ENCODE measurements at places on chromosomes 5 and 9. TPM values are rescaled to one million over a fixed set of nuclear protein-coding genes. Genes with fewer than 3 reads are reported as not detected.

Gene STPG3
- total RNA-seq: not detected

Gene RETREG1
- 69.7 TPM for total RNA-seq

Gene HK3
- 1.2 TPM for total RNA-seq

- no peak overlapping the region for H3K27ac ChIP-seq
- H3K27me3 ChIP-seq: peaks cover 4% of the 10 kb centered on the region
- no peaks in the 10 kb centered on the region for H3K36me3 ChIP-seq
- no peaks in the 10 kb centered on the region for H3K4me1 ChIP-seq
- H3K4me3 ChIP-seq: no peak overlapping the region
These were observed 21.4 kb upstream of the ISOC1 start for GRCh38 chr5:129073111-129073510.

GRCh38 chr5:10502578-10502977 lies 60.9 kb downstream of the ROPN1L start:
- no peaks in the 10 kb centered on the region for H3K27me3 ChIP-seq
- H3K36me3 ChIP-seq: no peaks in the 10 kb centered on the region
- no peaks in the 10 kb centered on the region for H3K4me1 ChIP-seq

DNA sequence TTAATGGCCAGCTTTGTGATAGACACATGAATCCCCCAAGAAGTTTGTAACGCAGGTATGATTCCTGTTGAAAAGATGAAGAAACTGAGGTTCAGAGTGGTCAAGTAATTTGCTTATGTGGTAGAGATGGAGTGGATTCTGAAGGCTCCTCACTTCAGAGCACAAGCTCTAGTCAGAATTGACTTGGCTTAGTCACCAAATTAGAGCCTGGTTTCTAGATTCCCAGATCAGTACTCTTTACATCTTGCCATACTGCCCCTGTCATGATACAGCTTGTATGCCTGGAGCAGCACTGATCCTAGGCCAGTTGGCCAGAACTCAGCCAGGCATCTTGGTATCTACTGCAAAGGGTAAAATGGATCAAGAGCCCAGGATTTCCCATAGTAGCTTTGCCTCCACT lies 284.4 kb upstream of the RFX3 start:
- no peaks in the 10 kb centered on the region for H3K36me3 ChIP-seq
- H3K4me1 ChIP-seq: no peaks in the 10 kb centered on the region
- no peaks in the 10 kb centered on the region for H3K27me3 ChIP-seq
- H3K27ac ChIP-seq: no peak overlapping the region

DNA sequence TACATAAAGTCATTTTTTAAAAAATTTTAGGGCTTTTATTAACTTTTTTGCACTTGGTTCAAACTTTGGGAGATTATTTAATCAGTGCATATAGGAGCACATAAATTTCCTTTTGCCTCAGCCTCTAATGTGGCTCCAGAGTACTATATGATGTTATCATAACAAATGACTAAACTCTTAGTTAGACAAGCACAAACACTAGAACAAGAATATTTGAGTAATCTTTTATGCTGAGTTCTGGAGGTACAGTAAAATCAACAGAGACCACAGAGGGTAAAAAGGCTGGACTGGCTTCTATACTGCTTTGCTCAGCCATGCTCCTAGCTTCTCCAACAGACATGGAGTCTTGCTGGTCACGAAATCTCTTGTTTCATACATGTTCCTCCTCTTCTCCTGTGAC lies 52.5 kb upstream of the SGCD start:
- DNase-seq: no peak
- H3K4me3 ChIP-seq: no peak overlapping the region
- no peaks in the 10 kb centered on the region for H3K4me1 ChIP-seq
- no peak overlapping the region for H3K27ac ChIP-seq
- no peaks in the 10 kb centered on the region for H3K27me3 ChIP-seq

- no peaks in the 10 kb centered on the region for H3K27me3 ChIP-seq
- no peak overlapping the region for H3K27ac ChIP-seq
- no peak for DNase-seq
These were observed 52.5 kb upstream of the PTGS1 start for GRCh38 chr9:122318284-122318683.

All from CD4-positive, alpha-beta T cell (primary cell).